EH (cell line): ENCODE measurements at places on chromosomes 16 and 17.

GRCh38 chr16:72847187-72848027 is 200.5 kb downstream of the ZFHX3 start:
- peak; percentile 59 for DNase-seq

DNA sequence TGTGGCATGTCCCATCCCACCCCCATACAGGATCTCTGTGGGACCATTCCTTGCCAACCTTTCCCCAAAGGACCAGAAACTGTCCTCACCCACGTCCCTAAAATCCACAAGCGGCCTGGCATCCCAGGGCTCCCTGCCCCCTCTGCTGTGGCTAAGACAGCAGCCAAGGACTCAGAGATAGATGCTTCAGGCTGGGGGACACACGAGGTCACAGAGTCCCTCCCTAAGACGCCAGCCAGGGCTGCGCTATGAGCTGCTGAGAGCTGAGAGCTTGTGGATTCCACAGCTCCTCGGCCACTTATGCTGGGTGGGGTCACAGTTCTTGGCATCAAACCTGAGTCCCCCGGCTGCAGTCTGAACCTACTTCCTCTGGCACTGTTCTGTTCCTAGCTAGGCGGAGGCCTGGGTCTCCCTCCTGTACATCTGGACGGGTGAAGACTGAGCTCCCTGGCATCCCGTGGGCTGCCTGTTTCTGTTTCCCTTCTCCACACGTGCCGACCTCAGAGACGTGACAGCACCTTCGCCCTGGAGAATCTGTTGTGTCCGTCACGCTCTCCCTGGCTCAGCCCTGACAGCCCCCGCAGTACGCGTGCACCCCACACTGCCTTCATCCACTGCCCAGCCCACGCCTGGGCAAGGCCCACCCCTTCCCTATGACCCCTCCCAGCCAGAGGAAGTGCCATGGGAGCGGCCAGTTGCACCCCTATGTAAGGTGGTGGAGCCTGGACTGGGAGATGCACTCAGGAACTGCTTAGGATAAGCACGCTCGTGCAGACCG is 61.2 kb downstream of the ENGASE start:
- no peak for DNase-seq

DNA sequence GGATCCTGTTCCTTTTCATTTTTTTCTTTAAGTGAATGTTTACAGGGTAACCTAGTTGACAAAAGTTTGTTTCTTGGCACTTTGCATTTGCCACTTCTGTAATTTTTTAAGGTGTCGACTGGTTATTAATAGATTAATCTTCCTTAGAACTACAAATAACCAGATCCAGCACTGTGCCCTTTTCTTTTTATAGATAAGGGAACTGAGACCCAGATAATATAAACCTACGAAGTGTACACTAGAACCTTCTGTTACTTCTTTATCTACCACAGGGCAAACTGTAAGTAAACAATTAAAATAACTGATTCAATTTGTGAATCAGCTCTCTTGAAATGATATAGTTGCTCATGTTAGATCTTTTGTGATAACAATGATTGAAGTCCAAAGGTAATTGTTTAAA is 55.4 kb downstream of the NLK start:
- no peak for DNase-seq

GRCh38 chr17:1509290-1509881 is 7.0 kb downstream of the INPP5K start:
- DNase-seq = peak; percentile 25

DNA sequence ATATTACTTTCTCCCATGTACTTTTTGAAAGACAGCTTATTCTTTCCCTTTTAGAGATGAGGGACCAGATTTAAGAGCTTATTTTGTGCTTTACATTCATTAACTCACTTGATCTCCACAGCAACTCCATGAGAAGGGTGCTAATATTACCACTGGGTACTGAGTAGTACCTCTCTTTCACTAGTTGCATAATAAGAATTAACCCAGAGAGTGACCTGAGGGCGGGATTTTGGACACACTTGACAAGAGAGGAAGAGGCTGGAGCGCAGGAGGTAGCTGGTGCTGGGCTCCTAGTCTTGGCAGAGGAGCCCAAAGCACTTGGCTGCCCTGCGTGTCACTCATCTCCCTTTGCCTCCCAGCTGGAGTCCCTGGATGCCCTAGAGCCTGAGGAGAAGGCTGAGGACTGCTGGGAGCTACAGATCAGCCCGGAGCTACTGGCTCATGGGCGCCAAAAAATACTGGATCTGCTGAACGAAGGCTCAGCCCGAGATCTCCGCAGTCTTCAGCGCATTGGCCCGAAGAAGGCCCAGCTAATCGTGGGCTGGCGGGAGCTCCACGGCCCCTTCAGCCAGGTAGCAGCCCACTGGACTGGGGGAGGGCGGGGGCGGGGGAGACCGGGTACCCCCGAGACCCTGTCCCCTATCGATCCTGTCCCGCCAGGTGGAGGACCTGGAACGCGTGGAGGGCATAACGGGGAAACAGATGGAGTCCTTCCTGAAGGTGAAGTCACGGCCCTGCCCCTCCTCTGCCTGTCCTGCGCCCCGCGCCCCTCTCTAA is 1.7 kb upstream of the MAZ start:
- peak; percentile 46 for DNase-seq

- DNase-seq = peak; percentile 71
Observed at GRCh38 chr16:53666786-53667415, 36.8 kb downstream of the RPGRIP1L start.
